NCI-H1105 (cell line): ENCODE measurements at places on chromosomes 7 and 10.

- no peak for DNase-seq
These were observed 87.8 kb upstream of the LRRC4 start for GRCh38 chr7:128119036-128119435.

DNA sequence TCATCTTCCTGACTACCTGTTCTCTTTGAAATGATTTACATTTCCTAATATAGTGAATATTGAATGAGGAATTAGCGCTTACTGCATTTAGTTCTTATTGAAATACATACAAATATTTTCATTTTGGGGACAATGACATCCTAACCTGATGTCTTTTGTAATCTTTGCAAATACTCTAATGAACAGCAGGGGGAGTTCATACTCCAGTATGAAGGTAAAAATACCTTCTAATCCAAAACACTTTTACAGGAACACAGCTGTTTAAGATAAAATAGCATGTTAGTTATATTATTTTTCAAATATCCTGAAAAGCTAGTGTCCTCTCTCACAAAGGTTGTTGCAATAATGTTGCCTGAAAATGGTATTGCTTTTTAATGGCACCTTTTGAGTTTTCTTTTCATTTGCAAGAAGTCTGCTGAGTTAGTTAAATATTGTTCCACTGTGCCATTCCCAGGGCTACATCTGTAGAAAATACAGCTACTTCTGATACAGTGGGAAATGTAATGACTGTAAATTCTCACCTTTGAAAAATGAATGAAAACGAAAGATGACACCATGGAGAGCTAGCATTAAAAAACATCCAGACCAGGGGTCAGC is 400.0 kb downstream of the PHF14 start:
- peak; percentile 52 for DNase-seq

DNA sequence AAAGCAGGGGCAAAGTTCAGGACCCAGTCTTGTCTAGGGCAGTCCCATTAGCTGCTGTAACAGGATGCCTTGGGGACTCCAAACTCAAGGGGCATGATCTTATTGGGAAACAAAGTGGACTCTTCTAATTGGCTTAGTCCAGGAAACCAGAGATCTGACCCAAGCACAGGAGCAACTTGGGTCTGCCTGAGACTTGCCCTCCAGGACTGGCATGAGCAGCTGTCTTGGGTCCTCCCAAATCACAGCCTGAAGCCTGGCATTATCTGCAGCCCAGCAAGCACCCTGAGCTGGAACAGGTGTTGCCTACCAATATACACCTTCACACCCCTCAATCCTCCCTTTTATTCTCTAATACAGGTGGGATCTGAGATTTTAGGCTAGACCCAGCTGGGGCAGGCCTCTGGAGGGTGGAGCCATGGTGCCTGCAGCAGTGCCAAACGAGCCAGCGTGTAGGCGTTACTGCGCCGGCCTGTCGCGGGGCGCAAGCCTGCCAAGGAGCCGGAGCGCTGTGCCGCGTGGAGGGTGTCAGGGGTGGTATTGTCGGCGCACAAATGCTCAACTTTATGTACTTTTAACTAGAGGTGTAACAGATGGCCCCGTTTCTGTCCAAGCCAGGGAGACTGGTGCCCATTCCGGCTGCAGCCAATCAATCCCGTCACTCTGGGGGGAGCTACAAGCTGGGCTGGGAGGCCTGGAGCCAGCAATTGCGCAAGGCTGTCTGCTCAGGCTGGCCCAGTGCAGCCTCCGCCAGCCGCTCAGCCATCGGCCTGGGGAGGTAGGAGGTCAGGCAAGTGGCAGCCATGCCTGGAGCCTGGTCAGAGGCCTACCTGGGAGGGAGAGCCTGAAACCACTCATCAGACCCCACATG is 12.8 kb upstream of the LBX1 start:
- no peak for DNase-seq

- no peak for DNase-seq
These were observed 24.2 kb downstream of the ADIRF start for GRCh38 chr10:86992456-86992855.

DNA sequence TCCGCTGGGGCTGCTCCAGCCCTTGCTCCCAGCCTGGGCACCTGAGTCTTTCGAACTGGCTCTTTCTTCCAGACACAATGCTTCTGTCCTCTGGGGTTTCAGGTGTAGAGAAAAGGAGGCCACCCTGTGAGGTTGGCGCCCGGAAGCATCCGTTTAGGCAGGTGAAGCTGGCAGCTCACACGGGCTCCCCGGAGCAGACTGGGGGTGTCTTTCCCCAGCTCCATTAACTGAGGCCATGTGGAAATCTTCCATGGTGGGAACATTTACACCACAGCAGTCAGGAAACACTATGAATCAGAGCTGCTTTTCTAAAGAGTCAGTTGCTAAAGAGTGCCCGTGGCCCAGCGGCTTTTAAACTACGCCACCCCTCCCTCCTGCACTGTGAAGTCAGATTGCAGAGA is 29.2 kb downstream of the PRKAG2 start:
- no peak for DNase-seq

- no peak for DNase-seq
These were observed 489.5 kb downstream of the REEP3 start for GRCh38 chr10:64010711-64011110.

- DNase-seq: no peak
These were observed 25.6 kb upstream of the ZC3HAV1L start for GRCh38 chr7:139061416-139061815.

GRCh38 chr7:153858355-153858754 is 193.8 kb upstream of the DPP6 start:
- DNase-seq: no peak

DNA sequence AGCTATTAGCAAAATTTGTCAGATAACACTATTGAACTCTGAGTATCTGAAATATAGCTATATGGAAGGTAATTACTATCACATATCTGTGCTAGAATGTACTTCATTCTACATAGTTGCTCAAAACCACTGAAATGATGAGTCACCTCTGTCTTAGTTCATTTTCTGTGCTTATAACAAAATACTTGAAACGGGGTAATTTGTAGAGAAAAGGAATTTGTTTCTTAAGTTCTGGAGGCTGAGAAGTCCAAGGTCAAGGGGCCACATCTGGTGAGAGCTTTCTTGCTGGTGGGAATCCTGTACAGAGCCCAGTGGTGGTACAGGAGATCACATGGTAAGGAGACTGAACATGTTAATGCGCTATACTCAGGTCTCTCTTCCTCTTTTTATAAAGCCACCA is 41.9 kb upstream of the TNKS2 start:
- no peak for DNase-seq

- DNase-seq: no peak
These were observed 62.0 kb downstream of the VSTM4 start for GRCh38 chr10:49053053-49053997.

DNA sequence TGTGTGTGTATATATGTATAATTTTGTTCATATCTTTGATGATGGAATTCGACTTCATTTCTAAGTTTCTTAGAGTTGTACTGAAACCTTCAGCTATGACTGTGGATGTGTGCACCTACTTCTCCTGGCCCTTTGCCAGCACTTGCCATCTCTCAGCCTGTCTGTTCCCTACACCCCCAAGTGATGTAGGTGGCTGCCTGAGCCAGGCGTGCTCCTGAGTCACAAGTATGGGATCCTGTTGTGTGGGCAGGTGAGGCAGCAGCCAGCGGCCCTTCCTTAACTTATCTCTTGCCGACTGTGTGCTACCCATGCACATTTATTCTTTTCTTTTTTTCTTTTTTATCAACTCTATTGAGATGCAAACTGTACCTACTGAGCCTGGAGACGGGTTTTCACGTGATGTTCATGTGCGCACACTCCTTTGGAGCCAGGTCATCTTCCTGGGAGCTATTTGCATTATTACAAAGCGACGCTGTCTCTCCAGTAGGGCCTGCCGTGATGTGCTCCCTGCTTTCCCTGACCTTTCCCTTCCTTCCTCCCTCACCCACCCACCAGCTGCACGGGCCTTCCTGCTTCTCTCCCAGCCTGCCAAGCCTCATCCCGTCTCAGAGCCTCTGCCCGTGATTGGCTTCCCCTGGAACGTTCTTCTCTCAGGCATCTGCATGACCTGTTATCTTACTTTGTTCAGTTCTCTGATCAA is 31.3 kb upstream of the GALNT11 start:
- peak; percentile 8 for DNase-seq
